ENCODE measurements at places on chromosomes 7 and 10. TPM values are rescaled to one million over a fixed set of nuclear protein-coding genes. Genes with fewer than 3 reads are reported as not detected.

BMPER gene
- 6.3 TPM for total RNA-seq

OGA gene
- total RNA-seq = 61.6 TPM

NPTX2 gene
- 0.09 TPM for total RNA-seq

SEPHS1 gene
- 66.4 TPM for total RNA-seq

OPN4 gene
- not detected for total RNA-seq

PTCD1 gene
- 7.0 TPM for total RNA-seq

SPDYE2 gene
- total RNA-seq = not detected

MRPL43 gene
- total RNA-seq = 97.8 TPM

FKBP6 gene
- total RNA-seq = not detected

XRCC2 gene
- total RNA-seq = 5.7 TPM

FAM237B gene
- not detected for total RNA-seq

SLC16A12 gene
- total RNA-seq = not detected

MKX gene
- total RNA-seq = not detected

SERPINE1 gene
- total RNA-seq = 933 TPM

C10orf71 gene
- not detected for total RNA-seq

SLC13A1 gene
- not detected for total RNA-seq

ITPRID1 gene
- total RNA-seq = not detected

ELN gene
- total RNA-seq = not detected

ACHE gene
- total RNA-seq = 2.2 TPM
